ENCODE measurements at places on chromosomes 1 and 21.

- DNase-seq = no peak
Measured at GRCh38 chr1:32759521-32759981, 57.0 kb upstream of the SYNC start.

- DNase-seq = no peak
Measured at GRCh38 chr21:26443867-26444266, 129.2 kb downstream of the CYYR1 start.

DNA sequence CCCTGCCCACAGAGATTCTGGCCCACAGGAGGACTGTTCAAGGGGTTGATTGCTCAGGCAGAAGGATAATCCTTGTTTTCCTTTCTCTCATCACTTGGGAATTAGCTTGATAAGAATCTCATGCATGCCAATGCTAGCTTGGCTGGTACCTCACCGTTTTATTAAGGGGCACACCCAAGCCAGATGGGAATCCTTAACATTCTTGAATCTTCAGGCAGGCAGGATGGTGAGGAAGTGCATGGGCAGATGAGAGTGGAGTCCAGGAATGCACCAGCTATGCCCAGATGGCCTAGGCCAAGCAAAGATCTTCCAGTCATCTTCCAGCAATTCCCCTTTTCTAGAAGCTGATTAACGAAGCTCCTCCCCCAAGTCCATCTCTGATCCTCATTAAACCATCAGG, 4.1 kb upstream of the LCE7A start:
- DNase-seq = no peak

- no peak for DNase-seq
Measured at GRCh38 chr1:219433001-219433400, 179.9 kb downstream of the ZC3H11B start.

DNA sequence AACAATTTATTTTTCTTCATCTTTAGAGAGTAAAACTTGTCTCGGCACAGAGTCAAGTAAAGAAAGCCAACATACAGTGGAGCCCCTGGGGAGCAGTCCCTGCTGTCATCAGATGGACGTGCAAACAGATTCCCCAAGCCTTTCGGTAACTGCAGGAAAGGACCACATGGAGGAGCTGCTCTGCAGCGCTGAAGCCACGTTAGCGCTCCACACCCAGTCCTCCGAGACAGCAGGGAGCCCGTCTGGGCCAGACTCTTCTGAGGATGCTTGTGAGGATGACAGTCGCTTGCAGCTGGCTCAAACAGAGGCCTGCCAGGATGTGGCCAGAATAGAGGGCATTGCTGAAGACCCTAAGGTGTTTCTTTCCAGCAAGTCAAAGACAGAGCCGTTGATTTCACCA, 77.1 kb upstream of the SCCPDH start:
- DNase-seq = no peak

GRCh38 chr1:2176615-2177014, 18.0 kb downstream of the FAAP20 start:
- DNase-seq = no peak

- no peak for DNase-seq
Measured at GRCh38 chr1:26027716-26028489, 6.3 kb downstream of the EXTL1 start.

DNA sequence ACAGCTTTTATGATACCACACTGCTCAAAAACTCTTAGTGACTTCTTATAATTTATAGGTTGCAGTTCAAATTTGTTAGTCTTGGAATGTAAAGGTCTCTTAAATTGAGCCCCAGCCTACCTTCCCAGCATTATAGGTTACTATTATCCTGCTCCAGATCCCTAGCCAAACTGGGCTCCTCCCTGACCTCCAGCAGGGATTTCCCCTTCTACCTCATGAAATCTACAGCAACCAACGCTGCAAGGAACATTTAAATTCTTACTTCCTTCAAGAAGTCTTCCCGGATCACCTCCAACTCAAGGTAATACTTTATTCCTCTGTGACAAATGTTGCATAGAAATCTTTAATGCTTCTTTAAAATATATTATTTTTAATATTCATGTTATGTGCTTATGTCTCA, 255.1 kb upstream of the C1orf105 start:
- DNase-seq = no peak

- no peak for DNase-seq
Measured at GRCh38 chr21:34177919-34178567, 104.7 kb downstream of the MRPS6 start.

- no peak for DNase-seq
Measured at GRCh38 chr1:168092566-168093355, 44.0 kb downstream of the GPR161 start.

DNA sequence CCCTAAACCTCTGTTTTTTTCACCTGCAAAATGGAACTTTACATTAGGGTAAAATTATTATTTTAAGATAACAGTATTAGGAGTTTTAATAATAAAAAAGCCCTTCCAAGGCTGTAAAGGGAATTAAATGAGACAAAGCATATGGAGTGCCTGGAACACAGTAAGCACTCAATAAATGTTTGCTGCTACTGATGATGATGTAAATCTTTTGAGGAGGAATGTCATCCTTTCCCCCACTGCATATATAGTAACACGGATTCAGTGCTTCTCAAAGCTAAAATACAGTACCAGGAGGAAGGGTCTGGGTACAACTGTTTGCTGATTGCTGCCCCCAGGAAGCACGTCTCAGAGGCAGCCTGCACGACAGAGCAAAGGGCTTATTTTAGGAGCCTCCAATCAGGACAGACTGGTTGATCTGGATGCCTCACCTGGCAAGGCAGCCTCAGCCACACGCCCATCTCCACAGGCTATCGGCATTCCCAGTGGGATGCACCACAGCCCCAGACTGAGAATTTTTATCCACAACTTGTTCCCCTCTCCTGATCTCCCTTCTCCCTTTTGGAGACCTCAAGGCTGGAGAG, 64.4 kb downstream of the GADD45A start:
- DNase-seq = no peak

- DNase-seq = no peak
Measured at GRCh38 chr1:228062812-228063211, 19.7 kb upstream of the ARF1 start.

DNA sequence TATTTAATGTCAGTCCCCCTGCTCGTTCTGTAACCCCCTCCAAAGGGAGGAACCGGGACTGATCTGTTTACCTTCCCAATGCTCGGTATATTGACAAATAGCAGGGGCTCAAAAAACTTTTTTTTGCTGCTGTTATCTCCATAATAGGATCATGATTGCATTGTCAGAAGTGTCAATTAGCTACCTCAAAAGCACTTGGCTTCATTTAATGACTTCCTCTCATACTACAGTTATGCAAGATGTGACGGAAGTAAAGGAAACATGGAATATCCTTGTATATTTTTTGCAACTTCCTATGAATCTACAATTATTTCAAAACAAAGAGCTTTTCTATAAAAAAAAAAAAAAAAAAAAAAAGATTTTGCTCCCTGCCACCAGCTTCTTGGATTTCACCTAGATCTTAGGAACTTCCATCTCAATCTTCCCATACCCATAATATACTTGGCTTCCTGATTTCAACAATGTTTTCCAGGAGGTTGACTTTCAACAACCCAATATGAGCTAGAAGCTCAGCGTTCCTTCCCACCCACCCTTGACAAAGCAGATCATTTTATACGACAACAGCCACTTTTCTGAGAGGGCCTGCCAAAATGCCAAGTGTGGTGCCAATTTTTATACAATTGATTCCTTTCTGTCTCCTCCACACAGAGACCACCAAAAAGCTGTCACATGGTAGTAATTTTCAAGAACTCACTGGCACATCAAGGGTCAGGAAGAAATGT, 71.7 kb downstream of the SETD4 start:
- DNase-seq = no peak

DNA sequence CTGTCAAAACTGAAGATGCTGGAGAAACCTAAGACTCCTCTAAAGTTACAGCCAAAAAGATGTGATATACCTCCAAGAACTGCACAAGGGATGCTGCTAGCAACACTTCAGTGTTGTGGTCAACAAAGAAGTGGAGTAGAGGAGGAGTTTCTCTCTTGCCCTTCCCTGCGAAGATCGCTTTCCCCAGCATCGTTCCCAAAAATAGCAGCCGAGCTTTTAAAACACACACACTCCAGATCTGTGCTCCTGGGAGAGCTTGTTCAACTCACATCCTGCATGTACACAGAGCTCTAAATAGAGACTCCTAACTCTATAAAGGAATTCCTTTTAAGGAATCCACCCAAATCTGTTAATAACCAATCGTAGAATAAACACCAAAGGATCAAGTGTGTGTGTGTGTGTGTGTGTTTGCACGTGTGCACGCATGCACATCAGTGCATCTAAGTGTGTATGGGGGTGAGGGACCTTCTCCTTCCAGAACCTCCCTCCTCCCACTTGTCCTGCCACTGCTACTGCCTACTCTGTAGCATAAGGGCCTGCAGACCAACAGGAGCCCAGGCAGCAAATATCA, 58.5 kb downstream of the PSMG1 start:
- no peak for DNase-seq

- DNase-seq = no peak
Measured at GRCh38 chr1:25392841-25393240, 27.8 kb downstream of the RHCE start.

DNA sequence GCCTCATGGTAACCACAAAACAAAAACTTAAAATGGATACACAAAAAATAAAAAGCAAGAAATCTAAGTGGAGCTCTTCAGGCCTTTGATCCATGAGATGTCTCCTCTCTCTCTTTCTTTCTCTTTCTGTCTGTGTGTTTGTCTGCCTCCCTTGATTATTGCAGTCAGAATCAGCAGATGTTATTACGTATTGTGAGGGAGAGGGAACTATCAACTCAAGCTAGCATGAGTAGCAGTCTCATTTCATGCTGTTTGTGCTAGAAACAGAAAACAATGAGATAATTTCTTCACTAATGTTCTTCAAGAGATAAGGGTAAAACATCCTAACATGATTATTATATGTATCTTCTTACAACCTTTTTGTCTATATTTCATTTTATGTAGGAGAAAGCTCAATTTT, 103.7 kb upstream of the PDC start:
- DNase-seq = no peak

DNA sequence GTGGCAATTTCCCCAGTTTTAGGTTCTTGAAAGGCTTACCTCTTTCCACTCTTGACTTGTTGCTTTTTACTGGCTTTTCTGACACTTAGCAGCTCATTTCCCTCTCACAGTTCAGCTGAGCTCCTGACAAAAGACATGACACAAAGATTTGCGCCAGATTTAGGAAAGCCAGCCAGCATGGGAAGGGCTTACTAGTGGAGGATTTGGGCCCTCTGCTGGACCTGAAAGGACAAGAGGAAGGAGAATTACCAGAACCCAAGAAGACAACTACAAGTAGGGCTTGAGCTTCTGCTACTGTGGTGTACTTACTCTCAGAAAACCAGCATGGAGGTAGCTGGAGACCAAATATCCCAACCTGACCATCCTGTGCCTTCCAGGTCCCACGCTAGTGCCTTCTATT, 784.5 kb downstream of the BRINP3 start:
- no peak for DNase-seq

DNA sequence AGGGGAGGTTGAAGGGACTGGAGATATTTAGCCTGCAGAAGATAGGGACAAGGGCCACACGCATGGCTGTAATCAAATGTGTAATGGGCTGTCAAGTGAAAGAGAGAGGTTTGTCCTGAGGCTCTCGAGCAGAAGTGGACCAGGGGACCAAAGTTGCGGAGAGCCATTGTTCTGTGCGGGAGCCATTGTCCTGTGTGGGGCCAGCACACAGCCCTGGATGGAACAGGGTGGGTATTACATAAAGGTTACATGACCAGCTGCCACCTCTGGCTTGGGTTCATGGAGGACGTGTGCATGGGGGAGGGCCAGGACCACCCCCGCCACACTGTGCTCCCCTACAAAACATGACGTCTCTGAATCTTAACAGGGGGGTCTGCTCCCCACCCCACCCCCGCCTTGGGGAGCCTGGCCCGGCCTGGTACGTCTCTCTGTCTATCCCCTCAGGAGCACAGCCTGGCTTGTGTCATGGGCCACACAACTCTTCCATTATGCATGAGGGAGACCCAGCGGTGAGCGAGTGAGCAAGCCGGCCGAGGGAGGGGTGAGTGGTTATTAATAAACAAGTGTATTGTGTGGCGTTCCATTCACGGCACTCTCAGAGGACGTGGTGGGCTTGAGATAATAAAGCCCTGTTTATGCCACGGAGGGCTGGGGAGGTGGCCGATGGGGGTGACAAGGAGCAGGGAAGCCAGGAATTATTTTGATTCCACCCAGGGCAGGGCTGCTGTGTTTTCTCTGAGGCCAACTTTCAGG, at the start of gene NFASC:
Gene NFASC, plus strand, starts transcription at position 703 of the 753 bp plus-strand sequence. CDS start 73,454 bp downstream, outside the sequence.
- DNase-seq = no peak

DNA sequence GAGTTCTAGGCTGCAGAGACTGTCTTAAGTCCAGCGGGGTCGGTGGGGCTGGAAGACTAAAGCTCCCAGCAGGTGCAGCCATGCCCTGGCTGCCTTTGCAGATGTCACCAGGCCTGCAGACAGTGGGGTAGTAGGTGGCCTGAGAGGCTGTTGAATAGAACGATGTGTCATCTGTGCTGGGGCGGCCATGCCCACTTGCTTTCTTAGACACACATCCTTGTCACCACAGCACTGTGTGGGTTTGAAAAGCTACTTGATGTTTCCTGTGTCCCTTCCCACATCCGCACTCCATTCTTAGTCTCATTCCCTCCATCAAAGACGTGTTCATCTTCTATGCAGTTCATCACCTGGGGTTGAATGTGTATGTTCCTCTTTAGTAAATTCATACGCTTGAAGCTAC, 184.5 kb upstream of the TMEM51 start:
- DNase-seq = no peak

- no peak for DNase-seq
Measured at GRCh38 chr1:96372881-96373280, 348.7 kb upstream of the PTBP2 start.

GRCh38 chr1:228358039-228358763, 48.4 kb downstream of the TRIM11 start:
- no peak for DNase-seq

- no peak for DNase-seq
Measured at GRCh38 chr1:170402476-170403311, 129.3 kb upstream of the GORAB start.

DNA sequence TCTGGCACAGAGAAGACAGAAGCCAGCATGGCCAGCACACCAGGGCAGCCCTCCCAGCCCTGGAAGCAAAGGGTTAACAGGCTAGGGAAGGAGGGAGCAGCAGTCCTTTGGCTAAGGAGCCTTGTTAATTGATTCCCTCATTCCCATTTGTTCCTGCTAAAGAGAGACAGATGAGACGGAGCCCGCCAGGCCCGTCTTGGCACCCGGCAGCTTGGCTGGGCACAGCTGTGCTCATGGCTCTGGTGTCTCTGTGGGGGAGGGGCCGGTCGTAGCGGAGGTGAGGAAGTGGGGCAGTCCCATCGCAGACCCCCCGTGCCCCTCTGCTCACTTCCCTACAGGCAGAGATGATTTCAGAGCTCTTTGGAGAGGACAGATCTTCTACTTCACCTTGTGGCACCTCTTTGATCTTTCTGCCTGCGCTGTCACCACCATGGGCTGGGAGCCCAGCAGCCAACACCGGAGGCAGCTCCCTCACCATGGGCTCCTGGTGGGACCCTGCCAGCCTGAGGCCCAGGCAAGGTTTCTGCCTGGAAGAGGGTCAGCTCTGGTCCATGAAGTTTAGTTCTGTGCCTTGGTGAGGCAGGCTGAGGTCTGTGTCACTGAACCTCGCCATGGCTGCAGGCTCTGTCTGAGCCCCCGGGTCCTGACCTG, 38.0 kb downstream of the FOXO6 start:
- DNase-seq = no peak

GRCh38 chr1:10905841-10906655, 106.4 kb upstream of the TARDBP start:
- DNase-seq = no peak

- no peak for DNase-seq
Measured at GRCh38 chr1:25831569-25832196, 11.9 kb downstream of the MTFR1L start.
